ENCODE measurements at places on chromosomes 1 and 21.

GRCh38 chr1:84972377-84972987 is 24.4 kb downstream of the MCOLN2 start:
- no peak for DNase-seq

DNA sequence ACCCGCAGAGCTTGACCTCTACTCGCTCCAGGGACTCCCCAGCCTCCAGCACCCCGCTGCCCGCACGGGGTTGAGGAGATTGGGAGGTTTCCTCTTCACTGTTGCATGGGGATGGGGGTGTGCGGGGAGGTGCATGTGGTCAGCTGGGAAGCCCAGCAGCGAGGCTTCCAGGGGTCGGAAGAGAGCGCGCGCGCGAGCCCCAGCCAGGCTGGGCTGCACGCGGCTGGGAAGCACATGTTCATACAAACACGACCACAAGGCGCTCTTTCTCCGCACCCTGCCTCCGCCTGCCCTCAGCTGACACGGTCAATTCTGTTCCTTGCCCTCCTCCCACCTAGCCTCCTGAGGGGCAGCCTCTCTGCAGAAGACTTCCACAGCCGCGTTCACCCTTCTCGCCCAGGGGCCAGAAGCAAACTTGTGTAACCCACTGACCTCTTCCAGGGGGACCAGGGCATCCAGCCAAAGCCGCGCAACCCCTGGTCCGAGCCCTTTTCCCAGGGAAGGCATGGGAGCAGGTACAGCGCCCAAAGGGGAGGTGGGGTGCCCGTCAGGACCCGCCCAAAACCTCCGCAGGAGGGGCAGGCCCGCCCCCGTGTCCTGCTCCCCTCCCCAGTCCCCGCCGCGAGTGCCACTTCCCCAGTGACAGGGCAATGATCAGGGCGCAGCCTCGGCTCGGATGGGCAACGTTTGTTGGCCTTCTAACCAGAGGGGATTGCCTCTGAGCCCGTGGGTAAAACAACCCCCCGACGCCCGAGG is 1.3 kb downstream of the COL24A1 start:
- DNase-seq = no peak

- DNase-seq = no peak
Measured at GRCh38 chr1:6638226-6638625, 13.6 kb downstream of the THAP3 start.

DNA sequence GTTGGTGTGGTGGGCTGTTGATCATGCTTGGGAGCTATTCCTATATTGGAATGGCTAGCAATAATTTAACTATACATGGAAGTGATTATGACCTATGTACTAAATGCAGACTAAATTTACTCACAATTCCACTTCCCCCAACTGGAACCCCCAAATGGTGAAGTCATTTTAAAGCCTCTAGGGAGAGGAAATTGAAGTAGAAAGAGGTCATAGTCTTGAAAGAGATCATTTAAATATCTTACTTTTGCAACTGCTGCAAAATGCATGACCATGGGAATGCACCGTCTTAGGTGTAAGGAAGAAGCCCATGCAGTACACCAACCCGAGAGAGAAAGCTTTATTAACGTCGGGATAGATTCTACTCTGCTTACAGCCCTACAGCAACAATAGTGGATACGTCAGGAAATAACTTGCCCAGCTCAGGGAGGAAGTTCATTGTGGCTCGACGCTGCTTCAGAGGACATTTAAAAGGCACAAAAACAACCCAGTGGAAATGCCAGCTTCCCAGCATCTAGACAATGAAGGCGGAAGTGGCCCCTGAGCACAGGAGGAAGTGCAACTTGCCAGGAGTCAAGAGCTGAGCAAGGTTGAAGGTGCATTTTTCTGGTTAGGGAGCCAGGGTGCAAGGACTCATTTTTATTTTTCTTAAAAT is 26.5 kb downstream of the CYYR1 start:
- DNase-seq = no peak

- DNase-seq = no peak
Measured at GRCh38 chr1:162386292-162387225, 5.0 kb downstream of the C1orf226 start.

- DNase-seq = no peak
Measured at GRCh38 chr1:179105393-179105792, 23.5 kb downstream of the TOR3A start.

- DNase-seq = no peak
Measured at GRCh38 chr1:92870591-92870990, 38.8 kb downstream of the RPL5 start.

DNA sequence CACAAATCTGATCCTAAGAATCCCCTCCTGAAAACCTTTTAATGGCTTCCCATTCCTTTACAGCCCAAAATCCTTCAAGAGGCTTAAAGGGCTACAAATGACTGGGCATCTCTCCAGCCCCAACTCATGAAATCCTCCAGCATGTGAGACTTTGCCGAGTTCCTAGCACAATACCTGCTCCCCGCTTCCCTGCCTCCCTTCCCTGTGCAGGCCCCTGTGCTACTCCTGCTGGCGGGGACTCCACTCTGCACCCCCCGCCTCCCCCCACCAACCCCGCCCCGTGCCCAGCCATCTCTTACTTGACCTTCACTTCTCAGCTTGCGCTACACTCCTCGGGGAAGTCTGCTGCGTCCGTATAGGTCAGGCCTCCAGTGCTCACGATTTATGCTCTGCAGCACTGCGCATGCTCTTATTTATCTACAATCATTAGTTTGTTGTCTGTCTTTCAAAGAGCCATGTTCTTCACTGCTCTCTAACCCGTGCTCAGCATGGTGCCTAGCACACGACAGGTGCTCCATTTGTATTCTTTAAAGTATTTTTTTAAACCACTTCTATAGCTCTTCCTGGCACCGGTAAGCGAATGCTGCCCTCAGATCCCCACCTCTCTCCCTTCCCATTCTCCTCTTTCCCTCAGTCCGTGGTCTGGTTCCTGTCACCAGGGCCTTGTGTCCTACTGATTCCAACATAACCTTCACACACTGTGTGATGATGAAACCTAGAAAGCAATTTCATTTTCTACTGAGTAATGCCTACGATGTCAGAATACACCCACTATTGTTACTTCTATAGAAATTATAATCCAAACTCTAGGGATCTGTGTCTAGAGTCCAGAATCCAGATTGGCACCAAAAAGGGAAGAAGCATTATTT is 37.5 kb upstream of the PLA2G2C start:
- no peak for DNase-seq

GRCh38 chr1:246742396-246742795 is 18.2 kb downstream of the SCCPDH start:
- DNase-seq = no peak
